ENCODE measurements at places on chromosomes 2 and 18.

GRCh38 chr18:25621144-25621543 is 269.2 kb upstream of the ZNF521 start:
- no peak for DNase-seq

GRCh38 chr2:60555783-60556139 is 2.3 kb upstream of the BCL11A start:
- DNase-seq = no peak

GRCh38 chr2:45085487-45085886 is 76.2 kb upstream of the SIX2 start:
- DNase-seq = no peak

GRCh38 chr18:9862686-9863085 is 23.1 kb upstream of the TXNDC2 start:
- DNase-seq = no peak

DNA sequence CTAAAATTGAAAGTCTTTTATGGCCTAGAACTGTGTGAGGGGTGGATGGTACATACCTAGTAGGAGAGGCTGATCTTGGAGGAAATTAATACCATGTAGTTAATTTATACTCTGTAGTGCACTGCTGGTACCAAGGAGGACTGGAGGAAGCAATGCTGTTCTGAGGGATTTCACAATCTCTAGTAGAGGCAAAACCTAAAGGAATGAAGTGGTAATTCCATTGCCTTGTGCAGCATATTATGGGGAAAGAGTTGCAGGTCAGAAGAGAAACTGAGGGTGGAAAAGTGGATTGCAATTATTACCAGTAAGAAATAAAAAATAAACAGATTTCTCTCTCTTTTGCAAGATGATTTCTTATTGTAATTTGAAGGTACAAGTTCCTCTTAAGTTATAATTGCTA is 2.2 kb downstream of the ABI2 start:
- no peak for DNase-seq

- DNase-seq = no peak
Measured at GRCh38 chr2:64632835-64633819, 20.6 kb downstream of the SERTAD2 start.

DNA sequence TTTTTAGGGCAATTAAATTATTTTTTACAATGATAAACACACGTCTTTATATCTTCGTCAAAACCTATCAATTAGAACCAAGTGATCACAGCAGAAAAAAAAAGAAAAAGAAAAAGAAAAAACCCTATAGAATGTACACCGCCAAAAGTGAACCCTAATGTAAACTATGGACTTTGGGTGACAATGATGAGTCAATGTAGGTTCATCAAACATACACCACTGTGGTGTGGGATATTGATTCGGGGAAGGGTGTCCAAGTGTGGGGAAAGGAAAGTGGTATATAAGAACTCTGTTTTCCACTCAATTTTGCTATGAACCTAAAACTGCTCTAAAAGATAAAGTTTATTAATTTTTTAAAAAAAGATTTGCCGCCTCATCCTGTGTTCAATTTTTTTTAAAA is 85.1 kb downstream of the DYNC1I2 start:
- DNase-seq = no peak

All from activated CD4-positive, alpha-beta T cell treated with anti-CD3 and anti-CD28 coated beads, Interleukin-2, amount 50 U/mL, for 24 hours (primary cell).